ENCODE measurements at places on chromosomes 13 and 19. TPM values are rescaled to one million over a fixed set of nuclear protein-coding genes. Genes with fewer than 3 reads are reported as not detected.

The ACP5 gene
- 10.0 TPM for total RNA-seq

The ZNF28 gene
- total RNA-seq = 19.7 TPM

The LGALS14 gene
- total RNA-seq = not detected

The FUT1 gene
- 5.0 TPM for total RNA-seq

The LAIR1 gene
- total RNA-seq = 13.8 TPM

The PPM1N gene
- total RNA-seq = 0.76 TPM

The FCAR gene
- total RNA-seq = 14.2 TPM

The CSNK1A1L gene
- not detected for total RNA-seq

The RNF17 gene
- not detected for total RNA-seq

The CYP2A7 gene
- not detected for total RNA-seq

The ONECUT3 gene
- total RNA-seq = not detected

The GSX1 gene
- total RNA-seq = not detected

The ZNF726 gene
- total RNA-seq = 12.1 TPM

The NCR1 gene
- 0.70 TPM for total RNA-seq

The ZNF575 gene
- 1.8 TPM for total RNA-seq

The NOSIP gene
- total RNA-seq = 81.5 TPM

The ZNF616 gene
- 15.0 TPM for total RNA-seq

The FAM187B gene
- not detected for total RNA-seq

The SYNE4 gene
- total RNA-seq = 7.4 TPM

The CNFN gene
- 0.76 TPM for total RNA-seq

The PTGER1 gene
- 23.0 TPM for total RNA-seq

The RPL18A gene
- 1,207 TPM for total RNA-seq

The ATP8B3 gene
- total RNA-seq = 1.9 TPM

The LENG1 gene
- total RNA-seq = 5.4 TPM

The NOP53 gene
- total RNA-seq = 144 TPM

The PSG7 gene
- total RNA-seq = not detected

All from metanephros (tissue), 2 donors.